ENCODE measurements at places on chromosomes 6 and 20.

DNA sequence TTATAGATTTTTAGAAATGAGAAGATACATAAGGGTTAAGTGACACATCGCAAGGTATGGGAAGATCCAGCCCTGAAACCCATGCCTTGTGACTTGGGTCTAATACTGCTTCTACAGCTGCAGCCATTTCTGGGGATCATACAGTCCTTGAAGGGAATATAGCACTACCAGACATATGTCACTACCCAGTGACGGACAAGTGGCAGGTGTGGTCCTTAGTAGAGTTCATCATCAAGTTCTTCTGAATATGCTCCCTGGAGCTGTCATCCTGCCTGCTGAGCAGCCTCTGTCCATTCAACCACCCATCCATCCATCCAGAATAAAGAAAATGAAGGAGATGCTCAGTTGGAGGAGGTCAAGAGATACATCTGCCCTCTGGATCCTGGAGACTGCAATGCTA is 118.6 kb upstream of the ASF1A start:
- DNase-seq: no peak

DNA sequence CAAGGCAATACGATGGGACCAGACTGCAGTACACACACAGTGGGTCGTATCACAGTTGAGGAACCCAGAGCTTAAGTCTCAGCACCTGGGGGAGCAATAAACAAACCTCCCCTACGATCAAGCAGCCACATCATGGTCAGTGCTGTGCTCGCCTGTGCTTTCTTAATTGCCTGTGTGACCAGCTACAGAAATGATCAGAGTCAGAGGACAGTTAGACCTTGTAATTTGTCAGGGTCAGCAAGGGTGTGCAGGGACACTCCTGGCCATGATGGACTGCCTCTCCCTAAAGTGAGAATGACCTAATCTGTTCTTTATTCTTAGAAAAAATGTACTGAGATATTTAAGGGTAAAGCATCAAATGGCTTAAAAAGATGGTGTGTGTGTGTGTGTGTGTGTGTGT is 78.4 kb downstream of the OPRM1 start:
- DNase-seq: no peak

DNA sequence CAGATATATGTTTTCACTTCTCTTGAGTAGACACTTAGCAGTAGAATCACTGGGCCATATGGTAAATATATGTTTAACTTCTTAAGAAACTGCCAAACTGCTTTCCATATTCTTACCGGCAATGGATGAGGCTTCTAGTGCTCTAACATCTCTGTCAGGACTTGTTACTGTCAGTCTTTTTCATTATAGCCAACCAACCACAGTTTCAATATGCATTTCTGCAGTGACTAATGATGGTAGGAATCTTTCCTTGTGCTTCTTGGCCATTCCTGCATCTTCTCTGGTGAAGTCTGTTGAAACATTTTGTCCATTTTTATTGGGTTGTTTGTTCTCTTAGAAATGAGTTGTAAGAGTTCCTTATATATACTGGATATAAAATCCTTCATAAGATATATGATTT is 66.0 kb upstream of the SYNDIG1 start:
- no peak for DNase-seq

- no peak for DNase-seq
Measured at GRCh38 chr6:160254467-160255312, 3.9 kb downstream of the SLC22A2 start.

DNA sequence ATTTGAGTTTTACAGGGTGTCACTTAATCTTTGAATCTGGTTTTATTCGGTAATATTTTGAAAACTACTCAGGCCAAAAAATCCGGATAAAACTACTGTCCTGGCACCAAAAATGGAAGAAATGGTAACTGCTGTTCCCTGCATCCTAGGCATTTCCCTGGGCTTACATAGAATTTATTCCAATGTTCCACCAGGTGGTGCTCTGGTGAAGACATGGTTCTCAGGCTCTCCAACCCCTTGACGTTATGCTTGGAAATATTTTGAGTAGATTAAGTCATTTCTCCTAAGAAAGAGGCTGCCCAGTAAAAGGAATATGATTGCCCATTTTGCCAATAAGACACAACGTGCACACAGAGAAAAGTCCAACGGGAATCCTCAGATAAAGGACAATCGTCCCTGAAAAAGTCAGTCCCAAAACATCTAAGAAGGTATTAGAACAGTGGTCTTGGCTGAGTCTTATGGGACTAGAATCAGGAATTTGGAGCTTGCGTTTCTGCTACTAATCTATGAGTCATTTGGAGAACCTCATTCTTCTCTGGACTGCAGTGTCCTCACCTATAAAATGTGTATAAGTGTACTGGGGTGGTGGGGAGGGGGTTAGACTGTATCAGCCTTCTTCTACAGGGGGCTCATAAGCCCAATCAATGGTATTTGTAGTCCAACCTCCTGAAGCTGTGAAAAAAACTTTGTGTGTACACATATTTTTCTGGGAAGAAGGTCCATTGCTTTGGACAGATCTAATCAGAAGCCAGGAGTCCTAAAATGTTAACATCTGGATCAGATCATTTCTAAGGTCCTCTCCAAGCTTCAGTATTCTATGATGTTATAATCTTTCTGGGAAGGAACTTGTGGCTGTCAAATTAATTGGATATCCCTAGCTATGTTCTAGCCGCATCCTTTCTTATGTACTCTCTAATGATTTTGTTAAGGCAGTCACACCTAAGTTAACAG is 131.0 kb upstream of the BMP2 start:
- peak; percentile 9 for DNase-seq

DNA sequence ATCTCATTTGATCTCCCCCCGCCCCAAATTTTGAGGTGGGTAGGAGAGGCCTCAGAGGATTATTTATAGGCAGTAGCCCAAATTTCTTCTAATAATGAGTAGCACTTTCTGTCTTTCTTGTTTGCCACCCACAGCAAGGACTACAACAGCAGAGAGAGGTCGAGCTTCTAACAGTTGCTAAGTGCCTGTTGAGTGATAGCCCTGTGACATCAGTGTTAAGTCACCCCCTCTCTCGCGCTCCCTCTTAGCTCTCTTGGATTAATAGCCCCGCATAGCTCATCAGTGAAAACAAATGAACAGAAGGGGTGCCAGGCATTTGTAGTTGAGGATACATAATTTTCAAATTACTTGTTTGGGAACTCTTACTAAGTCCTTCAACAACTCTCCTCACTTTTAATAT is 3.5 kb downstream of the ANKRD60 start:
- DNase-seq: no peak

DNA sequence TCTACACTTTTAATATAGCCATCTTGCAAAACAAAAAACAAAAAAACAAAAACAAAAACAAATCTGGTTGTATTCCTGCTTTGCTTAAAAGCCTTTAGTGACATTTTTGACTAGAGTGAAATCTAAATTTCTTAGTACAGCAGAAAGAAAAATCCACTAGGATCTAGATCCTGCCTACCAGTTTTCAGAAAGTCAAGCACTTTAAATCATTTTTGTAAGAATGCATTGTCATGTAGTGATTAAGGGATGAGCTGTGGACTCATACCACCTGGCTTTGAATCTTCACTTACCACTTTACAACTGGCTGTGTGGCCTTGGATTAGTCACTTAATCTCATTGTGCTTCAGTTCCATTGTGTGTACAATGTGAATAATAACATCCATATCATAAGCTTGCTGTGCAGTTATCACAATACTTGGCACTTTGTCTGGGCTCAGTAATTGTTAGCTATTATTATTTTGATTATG is 4.0 kb downstream of the MKKS start:
- DNase-seq: no peak

GRCh38 chr6:134424165-134424797 is 106.4 kb upstream of the SGK1 start:
- no peak for DNase-seq

DNA sequence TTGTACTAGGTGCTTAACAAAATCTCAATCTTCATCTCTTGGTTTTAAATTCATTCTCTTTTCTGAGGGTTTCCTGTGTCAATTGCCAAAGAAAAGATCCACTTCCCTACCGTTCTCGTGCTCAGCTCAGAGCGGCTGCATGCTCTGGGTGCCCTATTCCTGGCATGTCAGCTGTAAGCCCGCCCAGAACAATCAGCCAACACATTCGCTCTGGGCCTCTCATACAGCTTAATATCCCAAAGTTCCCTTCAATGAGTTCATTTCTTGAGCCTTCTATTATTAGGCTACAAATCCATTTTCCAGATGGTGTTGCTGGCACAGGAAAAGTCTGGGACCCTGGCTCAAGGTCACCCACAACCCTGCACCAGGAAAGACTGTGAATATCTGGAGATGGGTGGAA is 24.3 kb upstream of the LRFN2 start:
- DNase-seq: no peak

DNA sequence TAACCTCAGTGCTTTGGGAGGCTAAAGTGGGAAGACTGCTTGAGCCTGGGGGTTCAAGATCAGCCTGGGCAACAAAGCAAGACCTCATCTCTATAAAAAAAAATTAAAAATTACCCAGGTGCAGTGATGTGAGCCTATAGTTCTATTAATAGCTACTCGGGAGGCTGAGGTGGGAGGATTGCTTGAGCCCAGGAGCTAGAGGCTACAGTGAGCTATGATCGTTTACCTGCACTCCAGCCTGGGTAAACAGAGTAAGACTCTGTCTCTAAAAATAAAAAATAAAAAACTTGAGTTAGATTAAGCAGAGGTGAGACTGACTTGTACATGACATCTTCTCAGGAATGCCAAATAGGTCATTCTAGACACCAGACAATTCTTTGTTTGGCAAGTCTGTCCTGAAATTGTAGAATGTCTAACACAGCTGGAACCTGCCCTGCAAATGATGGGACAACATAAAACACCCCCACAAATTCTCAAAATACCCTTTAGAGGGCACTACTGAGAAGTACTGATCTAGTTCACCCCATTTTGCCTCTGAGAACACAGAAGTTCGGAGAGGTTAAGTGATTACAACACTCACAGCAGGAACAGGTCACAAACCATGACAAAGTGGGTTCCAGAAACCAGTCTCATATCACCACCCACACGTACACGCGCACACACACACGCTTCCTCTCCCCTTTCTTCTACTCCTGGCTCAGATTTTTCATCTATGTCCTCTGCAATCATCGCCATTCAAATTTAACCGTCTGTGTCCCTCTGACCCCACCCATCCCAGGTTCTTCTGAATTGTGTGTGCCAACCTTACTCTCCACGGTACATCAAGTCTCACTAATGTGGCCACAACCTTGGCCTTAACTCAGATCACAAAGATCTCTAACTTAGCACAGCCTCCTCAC is 38.3 kb downstream of the ARHGAP18 start:
- DNase-seq: no peak

- DNase-seq: no peak
Measured at GRCh38 chr20:1165521-1165920, 19.3 kb downstream of the TMEM74B start.

- DNase-seq: no peak
Measured at GRCh38 chr20:44138867-44139266, 48.1 kb downstream of the JPH2 start.

GRCh38 chr6:14810021-14810420 is 435.8 kb upstream of the JARID2 start:
- no peak for DNase-seq

- DNase-seq: no peak
Measured at GRCh38 chr6:42241915-42242314, 24.3 kb upstream of the MRPS10 start.

- DNase-seq: no peak
Measured at GRCh38 chr20:24721891-24722568, 227.0 kb upstream of the CST7 start.

- DNase-seq: no peak
Measured at GRCh38 chr6:79614326-79615305, 16.5 kb upstream of the SH3BGRL2 start.

DNA sequence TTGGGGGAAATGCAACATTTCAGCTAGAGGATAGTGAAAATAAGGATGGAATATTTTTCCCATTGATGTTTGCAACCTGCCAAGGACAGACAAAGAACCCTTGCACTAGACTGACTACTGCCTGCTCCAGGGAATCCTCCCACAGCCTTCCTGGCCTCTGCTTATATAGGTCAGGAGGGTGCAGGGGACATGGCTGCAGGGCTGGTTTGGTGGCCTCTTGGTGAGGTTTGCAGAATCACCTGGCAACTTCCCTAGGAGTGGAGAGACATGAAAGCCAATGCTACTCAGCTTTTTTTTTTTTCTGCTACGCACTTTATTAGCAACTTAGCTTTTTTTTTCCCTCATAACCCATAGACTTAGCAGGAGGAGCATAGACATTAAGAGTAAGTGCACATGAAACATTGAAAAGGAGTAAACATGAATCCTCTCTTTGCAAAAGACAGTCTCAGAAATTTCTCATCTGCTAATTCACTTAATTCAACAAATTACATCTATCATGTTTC is 39.8 kb upstream of the CDYL start:
- DNase-seq: no peak

GRCh38 chr6:20197251-20197650 is 15.0 kb downstream of the MBOAT1 start:
- no peak for DNase-seq

- DNase-seq: no peak
Measured at GRCh38 chr6:144435602-144436426, 150.7 kb downstream of the UTRN start.

DNA sequence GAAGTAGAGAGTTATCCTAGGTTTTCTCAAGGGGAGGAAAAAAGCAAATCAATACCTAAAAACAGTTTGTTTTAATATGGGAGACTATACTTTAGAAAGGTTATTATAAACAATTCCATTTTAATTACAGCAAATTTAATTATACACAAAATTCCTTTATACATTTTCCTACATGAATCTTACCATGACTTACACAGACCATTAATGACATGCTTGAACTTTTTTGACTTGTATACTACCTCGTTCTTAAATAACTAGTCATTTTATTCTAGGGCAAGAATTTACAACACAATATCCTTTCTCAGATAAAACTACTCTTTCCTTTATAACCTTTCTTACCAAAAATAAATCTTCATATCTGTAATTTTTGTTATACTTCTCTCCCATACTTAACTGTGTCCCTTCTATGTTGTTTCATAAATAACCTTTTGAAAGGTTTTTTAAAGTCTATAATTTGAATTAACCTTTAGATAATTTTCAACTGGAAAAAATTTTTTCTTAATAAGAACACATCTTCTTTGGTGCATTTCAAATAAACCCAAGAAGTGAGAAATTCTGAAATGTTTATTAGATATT is 729.4 kb downstream of the TENT5A start:
- DNase-seq: no peak

- DNase-seq: no peak
Measured at GRCh38 chr20:1402149-1402548, 9.3 kb upstream of the FKBP1A start.

GRCh38 chr6:1242446-1242845 is 69.5 kb upstream of the FOXQ1 start:
- no peak for DNase-seq

- DNase-seq: no peak
Measured at GRCh38 chr6:37788259-37788658, 31.3 kb upstream of the ZFAND3 start.

DNA sequence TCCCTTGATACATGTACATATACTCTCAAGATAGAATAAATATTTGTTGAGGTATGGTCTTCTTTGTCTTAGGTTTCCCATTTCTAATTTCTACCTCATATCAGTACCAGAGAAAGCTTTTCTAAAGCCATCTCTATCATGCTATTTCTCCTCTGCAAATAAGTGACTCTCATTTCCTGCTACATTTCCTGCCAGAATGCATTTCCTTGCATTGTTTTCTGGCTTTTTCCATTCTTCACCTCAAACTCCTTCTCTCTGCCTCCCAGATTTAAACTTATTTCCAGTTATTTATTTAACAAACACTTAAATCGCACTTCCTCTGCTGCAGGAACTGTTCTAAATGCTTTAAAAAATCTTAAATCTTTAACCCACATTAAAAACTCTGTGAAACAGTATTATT is 74.4 kb upstream of the STMND1 start:
- no peak for DNase-seq
